Stimulated activated CD4-positive, alpha-beta T cell treated with anti-CD3 and anti-CD28 coated beads, Interleukin-12 subunit alpha, Interleukin-12 subunit beta, amount 100 ng/mL, for 24 hours (primary cell): ENCODE measurements at places on chromosomes 4 and X.

- no peak for DNase-seq
Measured at GRCh38 chrX:6223516-6223915, 5.2 kb downstream of the NLGN4X start.

- DNase-seq = no peak
Measured at GRCh38 chr4:140739971-140740370, 16.2 kb downstream of the TBC1D9 start.

- DNase-seq = no peak
Measured at GRCh38 chr4:89121387-89122068, 10.2 kb downstream of the TIGD2 start.

- DNase-seq = no peak
Measured at GRCh38 chr4:109079201-109079600, 223.3 kb downstream of the COL25A1 start.

DNA sequence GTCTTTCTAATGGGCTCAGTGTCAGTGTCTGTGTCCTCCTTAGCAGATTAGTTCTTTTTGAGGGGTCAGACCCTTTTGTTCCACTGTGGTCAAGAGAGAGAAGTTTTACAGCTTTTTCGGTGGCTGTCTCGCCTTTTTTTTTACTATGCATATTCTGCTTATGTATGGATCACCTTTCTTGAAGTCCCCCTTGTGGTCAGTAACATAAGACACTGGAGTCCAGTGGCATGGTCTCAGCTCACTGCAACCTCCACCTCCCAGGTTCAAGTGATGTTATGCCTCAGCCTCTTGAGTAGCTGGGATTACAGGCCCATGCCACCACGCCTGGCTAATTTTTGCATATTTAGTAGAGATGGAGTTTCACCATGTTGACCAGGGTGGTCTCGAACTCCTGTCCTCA is 54.0 kb upstream of the PGRMC2 start:
- no peak for DNase-seq
